ENCODE measurements at places on chromosomes 6 and 20. TPM values are rescaled to one million over a fixed set of nuclear protein-coding genes. Genes with fewer than 3 reads are reported as not detected.

- DNase-seq, result no peak
Observed at GRCh38 chr20:57499676-57500075, 25.3 kb downstream of the CTCFL start.

DNA sequence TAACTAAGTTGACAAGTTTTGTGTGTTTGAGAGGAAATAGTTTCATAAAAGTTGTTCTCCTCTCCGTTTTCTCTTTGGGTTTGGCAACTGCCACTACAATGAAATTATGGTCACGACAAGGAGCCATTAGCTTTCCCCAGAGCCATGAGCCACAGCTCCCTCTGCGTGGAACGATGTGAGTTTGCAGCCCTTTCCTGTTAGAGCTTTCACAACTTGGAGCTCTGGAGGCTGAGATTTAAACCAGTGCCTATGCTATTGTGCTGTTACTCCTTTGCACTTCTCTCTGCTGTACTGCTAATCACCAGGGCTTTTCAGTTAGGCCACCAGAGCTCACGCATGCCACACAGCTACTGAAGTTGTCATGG, 29.3 kb upstream of the TXNDC5 start:
- no peak for DNase-seq

DNA sequence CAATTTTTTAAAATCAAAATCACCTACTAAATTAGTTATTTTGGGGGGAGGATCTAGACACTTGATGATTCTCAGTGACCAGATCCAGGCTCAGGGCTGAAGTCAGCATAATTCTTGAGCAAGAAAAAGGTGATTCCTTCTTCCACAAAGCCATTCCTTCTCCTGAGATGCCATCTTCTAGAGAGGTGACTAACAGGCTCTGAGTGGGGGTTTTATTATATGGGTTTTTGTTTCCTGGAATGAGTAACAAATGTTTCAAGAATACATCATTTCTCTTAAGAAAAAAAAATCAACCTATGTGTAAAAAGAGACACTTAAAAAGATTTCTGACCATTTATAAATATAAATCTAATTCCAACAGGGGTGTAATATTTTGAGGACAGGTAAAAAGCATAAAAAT, 154.3 kb downstream of the NFATC2 start:
- no peak for DNase-seq

Gene LRFN2
- polyA plus RNA-seq, result 1.4 TPM

DNA sequence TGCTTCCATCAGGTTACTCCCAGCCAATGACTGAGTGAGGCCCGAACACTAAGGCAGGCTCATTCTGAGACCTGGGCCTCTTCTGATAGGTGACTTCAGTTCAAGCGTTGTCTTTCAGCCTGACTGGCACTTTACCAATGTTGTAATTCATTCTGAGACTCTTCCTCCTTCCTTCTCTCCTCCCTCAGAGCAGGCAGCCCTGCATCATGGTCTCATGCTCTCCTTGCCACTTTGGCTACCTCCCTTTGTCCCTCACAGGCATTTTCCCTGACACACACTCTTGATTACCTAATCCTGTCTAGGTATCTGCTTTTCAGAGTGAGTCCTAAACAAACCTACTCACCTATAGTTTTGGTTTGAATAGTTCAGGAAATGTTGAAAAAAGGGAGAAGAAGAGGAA, 12.6 kb upstream of the WFDC12 start:
- DNase-seq, result no peak

- DNase-seq, result no peak
Observed at GRCh38 chr6:15614277-15614676, 48.6 kb downstream of the DTNBP1 start.

DNA sequence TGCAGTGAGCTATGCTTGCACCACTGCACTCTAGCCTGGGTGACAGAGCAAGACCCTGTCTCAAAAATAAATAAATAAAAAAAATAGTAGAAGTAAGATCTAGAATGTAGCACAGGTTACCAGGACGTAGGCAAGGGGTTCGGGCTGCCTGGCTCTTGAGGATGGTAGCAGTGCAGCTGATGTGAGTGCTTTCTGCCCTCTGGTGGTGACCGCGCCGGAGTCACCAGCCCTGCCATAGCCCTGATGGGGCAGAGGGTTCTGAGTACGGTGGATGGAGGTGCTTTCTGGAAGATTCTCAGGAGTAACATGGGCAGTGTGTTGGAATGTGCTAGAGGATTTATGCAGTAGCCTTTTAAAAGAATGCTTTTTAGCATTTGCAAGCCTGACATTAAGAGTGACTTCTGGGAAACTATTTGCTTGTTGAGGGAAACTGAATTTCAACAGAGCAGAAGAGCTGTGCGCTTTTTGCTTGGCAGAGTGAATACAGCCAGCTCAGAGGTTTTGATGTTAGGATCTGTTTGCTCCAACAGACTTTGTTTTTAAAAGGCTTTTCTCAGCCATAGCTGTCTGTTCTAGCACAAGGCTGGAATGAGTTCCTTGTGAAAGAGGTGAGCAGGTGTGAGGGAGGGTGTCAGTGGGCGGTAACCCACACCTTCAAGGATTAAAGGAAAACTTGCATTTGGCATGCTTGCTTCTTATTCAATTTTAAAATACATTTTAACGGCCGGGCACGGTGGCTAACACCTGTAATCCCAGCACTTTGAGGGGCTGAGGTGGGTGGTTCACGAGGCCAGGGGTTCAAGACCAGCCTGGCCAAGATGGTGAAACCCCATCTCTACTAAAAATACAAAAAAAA, 65.9 kb downstream of the PTPN1 start:
- DNase-seq, result peak; percentile 35

- no peak for DNase-seq
Observed at GRCh38 chr20:10111139-10111958, 76.6 kb downstream of the ANKEF1 start.

Gene DNMT3B
- polyA plus RNA-seq, result 7.8 TPM

- DNase-seq, result no peak
Observed at GRCh38 chr20:62472138-62472940, 3.5 kb downstream of the GATA5 start.

Gene NINL
- 40.1 TPM for polyA plus RNA-seq

- DNase-seq, result no peak
Observed at GRCh38 chr20:9507544-9508239, 6.7 kb upstream of the LAMP5 start.

- DNase-seq, result no peak
Observed at GRCh38 chr20:38141889-38142494, 23.1 kb downstream of the TGM2 start.

GRCh38 chr6:6790393-6790792, 201.9 kb downstream of the LY86 start:
- no peak for DNase-seq

GRCh38 chr6:7542065-7542873, 798 bp downstream of the DSP start:
- no peak for DNase-seq

Gene LTB
- polyA plus RNA-seq, result 1.8 TPM

DNA sequence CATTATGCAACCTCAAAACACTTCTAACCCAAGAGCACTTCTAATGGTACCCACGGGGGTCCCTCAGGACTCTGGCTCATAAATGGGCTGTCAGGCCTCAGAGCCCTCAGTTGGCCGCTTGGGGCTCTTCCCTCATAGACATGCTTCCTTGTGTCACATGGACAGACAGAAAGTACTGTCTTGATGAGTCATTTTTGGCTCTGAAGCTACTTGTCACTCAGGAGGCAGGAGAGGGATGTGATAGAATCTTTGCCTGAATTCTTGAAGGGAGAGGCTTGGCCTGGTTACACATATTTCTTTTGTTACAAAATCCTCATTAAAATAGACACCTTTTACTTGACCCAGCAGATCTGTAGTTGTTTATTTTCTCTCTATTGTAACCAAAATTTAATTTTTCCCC, 15.1 kb upstream of the EDN1 start:
- no peak for DNase-seq

Gene DEFB119
- polyA plus RNA-seq, result not detected

- no peak for DNase-seq
Observed at GRCh38 chr6:112990971-112991370, 643.8 kb downstream of the RFPL4B start.

DNA sequence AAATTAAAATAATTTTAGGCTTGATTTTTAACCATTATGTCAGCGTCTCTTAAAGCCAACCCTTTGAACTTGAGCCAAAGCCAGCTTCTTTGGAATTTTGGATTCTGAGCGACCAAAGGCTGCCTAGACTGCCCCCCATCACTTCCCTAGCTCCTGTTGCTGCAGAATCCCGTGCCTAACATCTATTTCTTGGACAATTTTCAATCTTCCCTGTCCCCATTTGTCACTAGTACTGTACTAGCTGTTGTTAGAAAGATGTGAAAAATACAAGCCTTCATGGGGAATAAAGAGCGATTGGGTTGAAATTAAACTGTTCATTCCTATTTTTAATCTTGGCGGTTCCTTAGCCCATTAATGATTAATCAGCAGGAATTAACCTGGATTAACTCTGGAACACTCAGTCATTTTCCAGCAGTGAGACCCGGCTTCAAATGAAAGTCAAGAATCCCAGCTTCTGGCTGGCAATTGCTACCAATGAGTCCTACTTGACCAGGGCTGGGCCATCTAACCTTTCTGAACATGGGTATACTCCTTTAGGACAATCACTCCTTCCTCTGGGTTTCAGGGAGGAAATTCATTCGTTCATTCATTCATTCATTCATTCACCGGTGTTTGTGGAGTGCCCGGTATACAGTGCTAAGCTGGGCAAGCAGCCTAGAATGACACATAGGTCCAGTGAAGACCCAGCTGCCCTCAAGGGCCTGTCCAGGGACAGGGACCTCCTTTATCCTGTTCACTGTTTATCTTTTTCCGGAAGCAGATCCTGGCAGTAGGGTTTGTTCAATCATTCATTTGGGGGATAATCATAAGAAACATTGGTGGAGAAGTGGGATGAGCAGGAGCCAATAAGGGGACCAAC, 1.4 kb upstream of the RRBP1 start:
- DNase-seq, result no peak

Gene POFUT1
- polyA plus RNA-seq, result 42.8 TPM

- no peak for DNase-seq
Observed at GRCh38 chr6:18763086-18763485, 375.9 kb downstream of the RNF144B start.

GRCh38 chr20:48478806-48479585, 348.8 kb downstream of the PREX1 start:
- DNase-seq, result no peak

Gene PAX1
- polyA plus RNA-seq, result 0.01 TPM

Gene ZSCAN23
- polyA plus RNA-seq, result 20.5 TPM

Measured in renal pelvis (tissue), 12 donors.